ENCODE measurements at places on chromosomes 1 and 21.

GRCh38 chr1:240232530-240232929, 140.8 kb downstream of the FMN2 start:
- no peak for DNase-seq

DNA sequence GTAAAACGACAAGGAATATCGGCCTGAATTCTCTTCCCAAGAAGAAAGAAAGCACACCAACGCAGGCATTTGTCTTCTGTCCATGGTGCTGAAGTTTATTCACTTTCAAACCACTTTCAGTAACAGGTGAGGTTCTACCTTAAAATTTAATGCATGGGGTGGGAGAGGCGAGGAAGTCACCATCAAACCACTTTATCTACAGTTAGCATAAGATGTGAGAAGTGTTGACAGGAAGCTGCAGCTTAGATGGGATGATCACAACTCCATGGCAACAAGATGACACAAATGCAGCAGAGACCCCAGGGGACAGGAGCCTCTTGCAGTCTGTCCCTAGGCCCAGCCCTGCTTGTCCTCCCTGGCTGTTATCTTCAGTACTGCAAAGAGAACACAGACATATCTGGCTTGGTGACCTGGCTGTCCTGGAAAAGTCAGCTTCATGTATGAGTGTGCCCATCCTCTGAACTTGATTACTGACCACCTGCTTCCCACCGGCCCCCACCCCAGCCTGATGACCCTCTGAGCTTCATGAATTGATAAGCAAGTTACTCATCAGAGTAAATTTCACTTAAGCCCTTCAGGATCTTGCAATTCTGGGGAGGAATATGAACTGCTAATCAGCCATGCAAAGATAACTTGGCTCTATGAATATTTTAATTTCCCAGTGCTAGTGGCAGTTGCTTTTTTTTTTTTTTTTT, 1.8 kb downstream of the NPPA start:
- no peak for DNase-seq

DNA sequence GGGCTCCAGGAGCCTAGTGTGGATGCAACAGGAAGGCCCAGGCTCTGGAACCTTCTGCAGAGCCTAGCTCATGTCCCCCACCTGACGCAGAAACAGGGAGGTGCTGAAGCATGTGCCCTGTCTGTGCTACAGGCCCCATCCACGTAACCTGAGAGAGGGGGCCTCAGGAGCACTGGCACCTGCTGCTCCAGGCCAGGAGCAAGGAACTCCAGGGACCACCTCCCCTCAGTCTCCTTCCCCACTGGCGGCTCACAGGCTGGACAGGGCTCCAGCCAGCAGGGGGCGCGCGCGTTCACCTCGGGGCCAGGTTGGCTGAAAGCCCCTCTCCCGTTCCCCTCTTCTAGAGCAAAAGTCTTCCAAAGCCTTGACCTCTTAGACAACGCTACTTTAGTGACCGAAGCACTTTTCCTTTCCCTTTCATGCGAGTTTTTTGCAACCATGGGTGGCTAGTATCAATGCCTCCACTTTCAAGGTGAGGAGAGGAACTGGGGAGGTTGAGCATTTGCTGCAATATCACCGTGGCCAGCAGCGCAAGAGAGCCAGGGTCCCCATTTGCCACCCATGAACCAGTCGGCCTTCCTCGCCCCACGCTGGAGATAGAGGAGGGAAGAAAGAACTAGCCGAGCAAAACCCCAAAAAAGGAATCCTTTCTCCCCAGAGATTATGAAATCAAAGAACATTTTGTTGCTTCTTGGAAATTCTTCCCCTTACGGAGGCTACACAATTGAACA, 52.4 kb upstream of the GPR157 start:
- DNase-seq: peak; percentile 60

DNA sequence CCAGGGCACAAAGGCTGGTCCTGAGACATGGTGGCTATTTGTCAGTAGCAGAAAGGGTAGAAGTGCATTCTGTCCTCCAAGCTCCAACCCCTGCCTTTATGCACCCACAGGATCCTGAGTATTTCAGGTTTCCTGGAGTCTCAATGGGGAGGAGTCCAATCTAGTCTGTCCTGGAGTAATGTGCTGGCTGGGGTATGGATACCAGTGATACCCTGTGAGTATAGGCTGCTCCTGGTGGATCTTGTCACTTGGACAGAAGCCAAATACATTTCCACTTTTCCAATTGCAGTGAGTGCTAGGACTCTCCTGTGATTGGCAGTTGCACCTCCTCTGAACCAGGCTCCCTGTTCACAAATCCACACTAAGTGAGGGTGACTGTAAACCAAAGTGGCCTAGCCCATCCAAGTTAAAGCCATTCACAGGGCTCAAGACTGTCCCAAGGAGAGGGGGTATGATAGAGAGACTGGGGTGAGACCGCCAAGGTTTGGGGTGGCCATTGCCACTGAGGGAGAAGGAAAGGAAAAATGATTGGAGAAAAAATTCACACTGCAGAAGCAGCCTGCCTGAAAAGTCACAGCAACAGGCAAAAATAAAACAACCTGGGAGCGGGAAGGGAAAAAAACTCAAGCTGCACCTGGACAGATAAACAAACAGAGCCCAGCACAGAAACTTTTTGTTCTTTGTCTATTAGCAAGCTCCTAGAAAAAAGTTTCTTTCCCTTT, 163.4 kb upstream of the ETV3 start:
- no peak for DNase-seq

GRCh38 chr1:78511334-78511733, 20.6 kb downstream of the PTGFR start:
- no peak for DNase-seq

DNA sequence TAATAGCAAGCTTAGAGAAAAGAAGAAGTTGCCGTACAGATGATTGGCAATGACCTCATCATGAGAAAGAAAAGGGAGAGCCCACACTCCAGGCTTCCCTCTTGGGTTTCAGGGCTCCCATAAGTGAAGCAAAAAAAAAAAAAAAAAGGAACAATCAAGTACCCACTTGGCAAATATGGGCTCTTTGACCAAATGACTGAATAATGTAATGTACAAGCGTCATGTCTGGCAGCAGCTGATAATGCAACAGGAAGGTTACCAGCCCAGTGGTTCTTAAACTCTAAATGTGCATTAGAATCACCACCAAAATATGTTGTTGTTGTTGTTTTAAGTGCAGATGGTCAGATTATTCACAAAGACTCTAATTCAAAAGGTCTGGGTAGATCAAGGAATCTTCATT, 13.5 kb downstream of the TNFSF4 start:
- DNase-seq: no peak

DNA sequence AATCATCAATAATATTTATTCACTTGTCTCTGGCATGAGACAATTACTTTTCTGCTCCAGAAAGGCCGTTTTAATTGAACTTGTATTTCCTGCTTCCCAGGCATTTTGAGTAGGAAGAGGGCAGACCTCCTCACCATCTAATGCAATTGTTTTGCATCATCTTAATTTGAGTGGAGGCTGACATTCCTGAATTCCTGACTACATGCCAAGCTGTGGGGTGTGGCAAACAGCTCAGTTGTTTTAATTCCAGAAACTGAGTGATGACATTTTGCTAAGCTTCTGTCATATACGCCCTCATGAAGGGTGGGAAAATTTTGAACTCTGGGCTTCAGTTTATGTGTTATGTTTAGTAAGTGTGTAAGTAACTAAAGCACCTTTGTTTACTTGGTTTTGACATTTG, 125.4 kb upstream of the USP25 start:
- DNase-seq: no peak

GRCh38 chr1:159991513-159991912, 37.5 kb upstream of the SLAMF9 start:
- DNase-seq: no peak

- no peak for DNase-seq
Observed at GRCh38 chr1:10607228-10607627, 132.5 kb downstream of the PEX14 start.

DNA sequence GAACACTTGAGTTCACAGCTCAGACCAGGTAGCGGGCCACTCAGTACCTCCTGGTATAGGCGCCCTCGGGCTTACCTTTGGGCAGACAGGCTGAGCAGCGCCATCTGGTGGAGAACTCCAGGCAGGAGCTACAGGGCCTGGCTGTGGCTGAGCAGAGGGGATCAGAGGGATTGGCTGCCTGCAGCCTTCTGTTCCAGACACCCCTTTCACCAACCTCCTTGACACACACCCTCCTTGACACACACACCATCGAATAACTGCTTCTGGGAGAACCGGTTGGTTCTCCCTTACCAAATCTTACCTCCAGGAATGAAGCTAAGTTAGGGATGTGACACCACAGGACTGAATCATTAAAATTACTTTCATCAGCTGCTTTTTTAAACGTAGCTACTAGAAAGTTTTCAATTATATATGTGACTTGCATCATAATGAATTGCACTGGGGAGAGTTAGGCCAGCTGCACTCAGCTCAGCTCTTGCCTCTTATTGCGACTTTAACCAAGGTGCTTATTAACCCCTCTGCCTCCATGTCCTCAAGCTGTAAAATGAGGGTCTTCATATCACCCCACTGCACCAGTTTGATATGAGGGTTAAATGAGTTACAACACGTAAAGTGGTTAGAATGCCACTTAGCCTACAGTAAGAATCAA, 6.6 kb downstream of the LIN28A start:
- DNase-seq: peak; percentile 27

GRCh38 chr21:24590261-24590660, 1017.0 kb downstream of the MRPL39 start:
- DNase-seq: no peak

DNA sequence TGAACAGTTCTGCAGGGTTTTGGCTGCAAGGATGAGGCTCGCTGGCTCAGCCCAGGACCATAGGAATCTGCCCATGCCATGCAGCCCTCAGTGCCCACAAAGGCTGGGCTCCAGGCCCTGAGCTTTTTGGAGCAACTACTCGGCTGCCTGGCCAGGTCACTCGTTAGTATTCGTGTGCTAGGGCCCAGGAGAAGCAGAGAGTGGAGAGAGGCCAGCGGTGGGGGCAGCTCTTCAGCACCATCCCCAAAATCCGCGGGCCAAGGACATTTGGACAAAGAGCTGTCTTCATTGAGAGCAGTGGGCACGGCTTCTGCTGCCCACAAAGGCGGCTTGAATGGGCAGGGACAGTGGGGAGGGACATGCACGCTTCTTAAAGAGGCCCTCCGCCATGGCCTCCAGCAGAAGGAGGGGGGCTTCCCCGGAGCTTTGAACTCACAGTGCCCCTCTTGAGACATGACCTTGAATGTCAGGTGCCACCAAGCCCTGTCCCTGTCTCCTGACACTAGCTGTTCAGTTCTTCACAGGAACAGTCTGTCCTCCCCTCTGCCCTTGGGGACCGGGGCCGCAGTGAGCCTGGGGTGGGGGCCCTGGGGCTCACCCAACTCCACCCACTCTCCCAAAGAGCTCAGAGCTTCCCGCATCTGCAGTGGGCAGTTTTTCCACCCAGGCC, 106.1 kb upstream of the ARHGEF16 start:
- no peak for DNase-seq

DNA sequence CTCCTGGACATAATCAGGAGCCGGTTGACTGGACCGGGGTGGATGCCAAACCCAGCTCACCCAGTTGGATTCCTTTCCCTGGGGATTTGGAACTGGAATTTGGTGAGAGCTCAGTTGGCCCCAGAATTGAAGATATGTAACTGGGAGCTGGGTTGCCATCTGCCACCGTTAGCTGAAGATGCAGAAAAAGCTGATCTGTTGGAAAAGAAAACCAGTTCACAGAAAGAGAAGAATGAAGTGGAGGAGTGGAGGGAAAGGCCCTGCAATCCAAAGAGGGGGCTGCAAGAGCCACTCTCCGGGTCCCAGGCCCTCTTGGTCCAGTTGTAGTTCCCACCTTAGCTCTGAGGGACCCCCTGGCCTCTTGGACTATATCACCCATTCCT, 16.0 kb downstream of the TEX35 start:
- no peak for DNase-seq

DNA sequence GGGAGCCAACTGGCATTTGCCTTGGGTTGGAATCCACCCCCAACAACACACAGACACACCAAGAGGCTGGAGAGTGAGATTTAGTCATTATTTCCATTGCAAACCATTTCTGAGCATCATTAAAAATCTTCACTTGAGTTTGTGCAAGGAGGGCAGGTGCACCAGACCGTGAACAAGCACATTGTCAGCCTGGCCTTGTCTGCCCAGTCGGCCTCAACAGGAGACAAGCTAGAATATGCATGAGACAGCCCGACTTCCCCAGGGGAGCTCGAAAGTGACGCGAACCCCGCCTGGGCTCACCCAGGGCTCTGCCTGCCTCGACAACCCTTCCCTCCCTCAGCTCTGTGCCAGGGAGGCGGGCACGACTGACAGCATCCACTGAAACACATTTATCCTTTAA, 15.4 kb upstream of the GUCA2B start:
- peak; percentile 75 for DNase-seq

DNA sequence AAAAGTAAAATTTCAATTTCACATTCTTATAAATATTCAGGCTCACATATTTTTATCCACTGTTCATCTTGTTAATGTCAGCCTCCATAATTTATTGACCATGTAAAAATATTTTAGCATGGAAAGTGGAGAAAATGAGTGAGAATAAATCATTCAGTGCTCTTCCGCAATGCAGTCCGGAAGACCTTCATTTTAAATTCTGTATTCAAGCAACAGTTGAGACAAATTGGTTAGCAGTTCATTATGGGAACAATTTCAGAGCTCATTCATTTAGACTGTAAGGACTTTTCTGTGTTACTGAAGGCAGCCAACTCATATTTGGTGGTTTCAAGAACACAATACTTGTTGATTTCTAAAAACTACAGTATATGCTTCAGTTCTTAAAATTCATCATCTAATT, 97.8 kb downstream of the TYW3 start:
- no peak for DNase-seq

- no peak for DNase-seq
Observed at GRCh38 chr1:165842671-165843129, 15.3 kb downstream of the UCK2 start.

GRCh38 chr1:193927550-193927949, 741.1 kb upstream of the B3GALT2 start:
- DNase-seq: no peak

DNA sequence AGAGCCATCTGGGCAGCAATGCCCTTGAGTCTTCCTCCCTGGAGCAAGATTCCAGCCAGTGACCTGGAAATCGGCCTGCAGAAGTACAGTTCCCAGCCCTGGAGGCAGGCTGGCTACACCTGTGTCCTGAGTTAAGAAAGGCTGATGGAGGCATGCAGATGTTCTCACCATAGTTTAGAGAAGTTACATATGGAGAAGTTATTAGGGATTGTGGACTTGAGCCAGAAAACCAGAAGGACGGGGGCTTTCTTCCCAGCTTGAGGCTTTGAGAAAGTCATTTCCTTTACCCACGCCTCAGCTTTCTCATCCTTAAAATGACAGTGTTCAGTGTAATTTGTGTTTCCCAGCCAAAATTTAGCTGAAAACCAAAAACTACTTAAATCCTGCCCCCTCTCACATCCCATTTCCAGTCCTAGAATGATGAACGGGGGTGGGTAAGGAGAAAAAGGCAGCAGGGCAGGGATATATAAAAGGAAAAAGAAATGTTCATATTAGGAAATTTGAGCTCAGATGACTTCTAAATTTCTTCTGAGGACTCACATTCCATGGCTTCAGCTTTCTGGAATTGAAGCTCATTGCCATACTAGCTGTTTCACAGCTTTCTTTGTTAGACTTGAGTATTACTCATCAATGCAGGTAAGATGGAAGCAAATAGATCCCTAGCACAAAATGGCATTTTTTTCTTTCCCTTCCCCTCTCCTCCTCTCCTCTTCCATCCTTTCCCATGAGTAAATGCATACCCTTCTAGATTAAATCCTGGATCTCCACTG, 14.4 kb upstream of the C8B start:
- DNase-seq: no peak

GRCh38 chr1:88922214-88922613, 30.8 kb upstream of the GTF2B start:
- peak; percentile 13 for DNase-seq

- DNase-seq: peak; percentile 63
Observed at GRCh38 chr21:16455978-16456377, 726.2 kb downstream of the USP25 start.
